Stimulated activated CD4-positive, alpha-beta T cell treated with anti-CD3 and anti-CD28 coated beads, Interleukin-1b, Interleukin-23, amount 100 ng/mL, for 48 hours (primary cell): ENCODE measurements at places on chromosomes 1 and 21.

DNA sequence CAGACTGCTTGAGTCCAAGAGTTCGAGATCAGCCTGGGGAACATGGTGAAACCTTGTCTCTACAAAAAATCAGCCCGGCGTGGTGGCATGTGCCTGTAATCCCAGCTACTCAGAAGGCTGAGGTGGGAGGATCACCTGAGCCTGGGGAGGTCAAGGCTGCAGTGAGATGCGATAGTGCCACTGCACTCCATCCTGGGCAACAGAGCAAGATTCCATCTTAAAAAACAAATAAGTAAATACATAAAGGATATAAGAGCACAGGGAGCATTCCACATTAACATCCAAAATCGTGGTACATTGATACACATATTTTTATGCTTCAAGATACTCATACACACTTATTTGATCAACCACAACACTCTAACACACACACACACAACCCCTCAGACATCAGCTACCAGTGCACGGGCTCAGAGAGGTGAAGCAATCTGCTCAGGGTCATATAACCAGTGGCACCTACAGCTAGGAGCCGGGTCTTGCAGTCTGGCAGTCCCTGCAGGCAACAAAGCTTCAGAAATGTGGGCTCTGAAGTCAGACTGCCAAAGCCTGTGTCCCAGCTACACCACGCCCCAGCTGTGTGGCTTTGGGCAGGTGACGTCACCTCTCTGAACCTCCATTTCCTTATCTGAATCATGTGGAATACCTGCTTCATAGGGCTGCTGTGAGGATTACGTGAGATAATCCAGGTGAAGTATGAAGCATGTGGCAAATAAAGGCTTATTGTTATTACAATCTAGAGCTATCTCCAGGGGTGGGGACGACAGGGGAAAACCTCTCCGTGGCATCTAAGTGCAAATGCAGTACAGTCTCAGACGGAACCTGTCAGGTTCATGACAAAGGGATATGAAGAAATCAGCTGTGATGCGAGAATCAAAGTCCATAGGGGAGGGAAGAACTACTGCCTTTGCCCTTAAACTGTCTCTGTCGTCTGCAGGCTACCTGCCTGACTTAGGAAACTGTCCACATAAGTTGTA, 4.8 kb upstream of the CRYBG2 start:
- peak; percentile 79 for DNase-seq

- DNase-seq: no peak
Measured at GRCh38 chr1:67614511-67614934, 70.5 kb upstream of the GADD45A start.

GRCh38 chr1:2236695-2237677, 8.9 kb downstream of the SKI start:
- peak; percentile 40 for DNase-seq

DNA sequence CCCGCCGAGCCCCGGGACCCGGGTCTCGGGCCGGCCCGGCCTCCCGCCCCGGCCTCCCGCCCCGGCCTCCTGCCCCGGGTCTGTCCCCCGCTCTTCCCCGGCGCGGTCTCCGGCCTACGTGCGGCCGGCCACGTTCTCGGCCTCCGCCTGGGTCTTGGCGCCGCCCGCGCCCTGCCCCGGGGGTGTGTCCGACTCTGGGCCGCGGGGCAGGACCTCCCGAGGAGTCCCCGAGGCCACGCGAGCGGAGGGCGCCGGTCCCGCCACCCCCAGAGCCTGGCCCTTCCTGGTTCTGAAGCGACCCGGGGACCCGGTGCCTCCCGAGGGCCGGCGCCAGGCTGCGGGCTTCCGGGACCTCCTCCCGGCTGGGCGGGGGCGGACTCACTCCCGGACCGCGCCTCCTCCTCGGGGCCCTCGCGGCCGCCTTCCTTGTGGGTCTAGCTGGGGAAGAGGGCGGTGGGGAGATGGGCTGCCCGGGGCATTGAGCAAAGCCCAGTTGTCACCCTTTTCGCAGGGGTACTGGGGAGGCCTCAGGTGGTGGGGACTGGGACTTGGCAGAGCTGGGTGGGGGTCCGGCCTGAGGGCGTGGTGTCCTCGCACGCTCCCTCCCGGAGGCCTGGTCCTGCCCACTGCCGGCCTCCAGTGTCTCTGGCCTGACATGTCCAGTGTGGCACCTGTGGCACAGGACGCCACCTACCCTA, 558 bp downstream of the PFKL start:
- peak; percentile 55 for DNase-seq

DNA sequence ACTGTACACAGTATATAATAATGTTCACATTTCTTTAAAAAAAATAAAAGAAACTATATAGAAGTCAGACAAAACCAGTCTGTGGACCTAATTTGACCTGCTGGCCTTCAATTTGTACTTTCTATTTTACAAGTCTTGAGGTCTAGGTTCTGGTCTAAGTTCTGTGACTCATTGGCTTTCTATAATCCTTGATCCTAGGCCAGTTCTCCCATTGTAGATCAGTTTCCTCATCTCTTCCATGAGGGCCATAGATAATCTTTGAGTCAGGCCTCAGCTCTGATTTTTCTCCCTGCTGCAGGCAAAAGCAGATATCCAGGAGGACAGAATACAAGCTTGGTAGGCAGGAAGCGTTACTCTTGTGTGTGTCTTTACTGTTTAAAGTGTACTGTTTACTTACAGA, 603.7 kb upstream of the CAMK1G start:
- no peak for DNase-seq

- peak; percentile 78 for DNase-seq
Measured at GRCh38 chr1:226690460-226690982, 48.6 kb downstream of the ITPKB start.

- no peak for DNase-seq
Measured at GRCh38 chr1:101136271-101136670, 100.5 kb upstream of the S1PR1 start.

DNA sequence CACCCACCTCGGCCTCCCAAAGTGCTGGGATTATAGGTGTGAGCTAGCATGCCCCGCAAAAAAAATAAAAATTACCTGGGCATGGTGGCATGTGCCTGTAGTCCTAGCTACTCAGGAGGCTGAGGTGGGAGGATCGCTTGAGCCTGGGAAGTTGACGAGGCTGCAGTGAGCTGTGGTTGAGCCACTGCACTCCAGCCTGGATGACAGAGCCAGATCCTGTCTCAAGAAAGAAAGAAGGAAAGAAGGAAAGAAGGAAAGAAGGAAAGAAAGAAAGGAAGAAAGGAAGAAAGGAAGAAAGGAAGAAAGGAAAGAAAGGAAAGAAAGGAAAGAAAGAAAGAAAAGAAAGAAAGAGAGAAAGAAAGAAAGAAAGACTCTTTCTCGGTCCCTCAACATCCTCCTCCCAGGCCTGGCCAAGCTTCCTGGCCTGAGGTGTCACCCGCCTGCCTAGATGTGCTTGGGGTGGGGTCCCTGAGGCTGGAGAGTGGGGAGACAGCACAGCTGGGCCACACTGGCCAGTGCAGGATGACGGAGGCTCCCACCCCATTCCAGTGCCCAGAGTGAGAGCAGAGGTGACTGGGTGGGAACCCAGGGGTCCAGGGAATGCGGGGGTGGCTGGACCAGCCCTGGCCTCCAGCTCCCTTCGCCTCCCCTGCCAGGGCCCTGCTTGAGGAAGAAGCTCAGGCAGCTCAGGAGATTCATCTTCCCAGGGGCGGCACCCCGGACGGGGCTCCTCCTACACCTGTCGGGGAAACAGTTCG, 10.2 kb upstream of the GNB1 start:
- DNase-seq: no peak

DNA sequence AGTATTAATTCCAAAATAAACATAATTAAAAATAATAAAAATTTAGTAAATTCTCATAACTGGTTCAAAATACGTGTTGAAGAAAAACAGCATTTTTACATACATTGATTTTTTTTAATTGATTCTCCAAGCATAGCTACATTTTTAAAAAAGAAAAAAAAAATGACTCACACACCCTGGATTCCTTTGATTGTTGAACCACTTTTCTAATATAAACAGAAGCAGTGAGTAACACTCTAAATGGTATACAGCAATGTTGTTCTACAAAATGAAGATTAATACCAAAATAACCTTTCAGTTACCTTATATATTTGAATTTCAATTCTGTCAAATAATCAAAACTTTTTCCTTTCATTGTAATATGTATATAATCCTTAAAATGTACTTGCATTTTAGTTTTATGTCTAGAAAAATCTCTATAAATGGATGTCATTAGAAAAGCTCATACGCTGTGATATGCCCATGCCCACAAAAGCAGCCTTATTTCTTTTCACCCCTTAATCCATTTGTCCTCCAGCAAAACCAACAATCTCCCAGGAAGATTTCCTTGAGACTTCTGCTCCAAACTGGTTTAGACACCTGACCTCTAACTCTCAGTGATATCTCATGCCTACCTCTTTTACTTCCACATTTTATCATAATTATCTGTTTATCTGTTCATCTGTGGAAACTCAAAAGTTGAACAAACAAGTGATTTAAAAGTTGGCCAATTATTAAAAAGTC, 246.4 kb upstream of the NR5A2 start:
- DNase-seq: no peak

GRCh38 chr21:31075848-31076247, 37.6 kb upstream of the KRTAP19-8 start:
- no peak for DNase-seq

DNA sequence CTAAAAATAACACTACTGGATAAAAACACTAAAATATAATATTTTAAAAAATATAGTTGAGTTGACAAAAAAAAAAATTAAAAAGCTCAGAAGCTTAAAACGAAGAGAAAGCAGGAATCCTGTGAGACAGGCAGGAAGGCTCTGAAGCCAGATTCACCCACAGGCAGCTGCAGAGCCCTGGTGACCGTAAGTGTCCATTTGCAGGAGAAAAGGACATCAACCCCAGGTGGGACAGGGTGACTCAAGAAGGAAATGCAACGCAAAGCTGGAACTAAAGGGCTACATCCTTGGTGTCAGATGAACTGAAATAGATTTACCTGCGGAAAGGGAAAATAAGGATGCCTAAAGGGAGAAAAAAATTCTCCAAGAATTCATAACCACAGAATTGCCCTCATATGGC, 46.8 kb downstream of the USP24 start:
- no peak for DNase-seq

DNA sequence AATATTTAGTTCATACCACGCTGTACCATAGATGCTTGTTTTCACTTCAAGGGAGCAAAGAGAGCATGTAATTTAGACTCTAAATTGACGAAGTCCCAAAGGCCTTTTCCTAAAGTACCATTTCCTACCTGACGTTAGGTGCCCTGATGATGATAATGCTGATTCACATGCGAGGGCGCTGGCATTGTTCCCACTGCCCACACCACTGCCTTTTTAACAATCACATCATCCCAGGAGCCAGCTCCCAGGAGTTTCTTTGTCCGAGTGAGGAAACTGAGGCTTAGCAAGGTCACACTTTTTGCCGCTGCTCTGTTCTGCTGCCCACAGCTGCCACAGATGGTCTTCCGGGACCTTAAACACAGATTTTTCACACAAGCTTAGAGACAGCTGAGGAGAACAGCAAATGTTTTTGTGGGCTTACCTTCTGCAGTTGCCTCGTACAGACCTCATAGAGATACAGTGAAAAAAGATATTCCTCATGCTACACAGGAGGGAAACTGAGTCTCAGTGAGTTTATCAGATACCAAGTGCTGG, 69.4 kb downstream of the EVA1C start:
- DNase-seq: no peak

- DNase-seq: no peak
Measured at GRCh38 chr1:194755241-194755994, 1569.0 kb upstream of the B3GALT2 start.

DNA sequence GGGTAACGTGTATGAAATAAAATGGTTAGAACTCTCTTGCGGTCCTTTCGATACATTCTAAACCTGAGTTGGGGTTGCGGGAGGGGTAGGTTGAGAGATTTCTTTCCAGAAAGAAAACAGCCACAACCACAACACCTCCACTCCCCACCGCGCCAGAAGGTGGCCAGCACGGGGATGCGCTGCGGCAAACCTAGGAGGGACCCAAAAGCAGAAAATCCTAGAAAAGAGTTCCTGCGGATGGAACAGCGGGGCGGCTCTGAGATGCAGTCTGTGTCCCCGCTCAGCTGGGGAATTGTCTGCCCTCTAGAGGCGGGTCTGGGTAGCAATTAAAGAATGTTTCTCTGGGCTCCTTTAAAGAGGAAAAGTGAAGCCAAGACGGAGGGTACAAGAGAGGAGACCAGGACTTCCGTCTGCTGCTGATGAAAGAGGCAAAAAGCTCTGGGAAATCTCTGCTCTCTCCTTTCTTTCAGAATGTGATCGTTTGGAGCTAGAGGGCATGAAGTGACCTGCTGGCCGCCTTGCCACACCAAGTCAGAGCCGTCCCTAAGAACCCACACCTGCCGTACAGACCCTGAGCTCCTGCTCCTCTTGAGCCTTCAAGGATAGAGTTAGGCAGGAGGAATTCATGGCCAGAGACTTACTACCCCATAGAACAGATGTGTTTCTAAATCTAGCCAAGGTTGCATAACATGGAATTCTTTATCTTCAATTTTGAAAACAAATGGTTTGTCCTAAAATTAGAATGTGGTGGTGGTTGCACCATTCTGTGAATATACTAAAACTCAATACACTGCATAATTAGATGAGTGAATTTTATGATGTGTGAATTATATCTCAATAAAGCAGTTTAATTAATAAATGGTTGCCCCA, 46.5 kb upstream of the COA6 start:
- peak; percentile 64 for DNase-seq
